Upper lobe of left lung (tissue), 6 donors: ENCODE measurements at places on chromosomes 2 and 18.
A peak's percentile ranks its signal among the peaks of the same experiment; 100 is the strongest.

DNA sequence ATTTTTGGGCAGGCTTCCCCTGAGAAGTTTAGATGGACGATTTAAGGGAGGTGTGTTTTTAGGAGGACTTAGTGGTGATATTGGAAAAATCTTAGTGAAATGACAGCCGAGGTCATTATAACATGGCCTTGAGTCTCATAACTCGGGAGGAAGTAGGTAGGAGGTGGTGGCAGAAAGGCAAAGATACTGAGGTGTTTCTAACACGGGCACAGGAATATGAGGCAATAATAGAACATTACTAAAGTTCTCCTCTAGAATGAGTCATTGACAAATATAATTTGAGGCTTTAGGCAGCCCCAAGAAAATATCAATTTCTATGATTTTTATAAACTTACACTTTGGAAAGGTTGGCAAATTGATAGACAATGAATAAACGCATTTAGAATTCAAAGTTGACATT, 146.1 kb upstream of the ZEB2 start:
- no peak for DNase-seq

GRCh38 chr2:74507926-74508520, 528 bp upstream of the PCGF1 start:
- peak; percentile 40 for DNase-seq

DNA sequence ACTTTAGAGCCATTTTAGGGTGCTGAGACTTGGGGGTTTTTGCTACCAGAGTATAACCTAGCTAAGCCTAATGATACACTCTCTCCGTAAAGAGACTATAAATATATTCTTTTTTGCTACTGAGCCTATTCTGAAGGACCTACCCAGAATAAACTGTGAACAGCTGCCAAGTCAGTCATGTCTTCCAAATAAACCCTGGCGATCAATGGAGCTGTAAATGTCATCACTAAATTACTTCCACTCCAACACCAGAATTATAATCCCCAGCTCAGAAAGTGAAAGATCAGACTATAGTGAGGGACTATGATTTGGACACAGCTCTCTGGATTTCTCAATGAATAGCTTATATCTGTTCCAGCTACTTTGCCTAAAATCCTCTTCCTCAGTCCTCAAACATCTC, 178.9 kb downstream of the METTL4 start:
- no peak for DNase-seq

DNA sequence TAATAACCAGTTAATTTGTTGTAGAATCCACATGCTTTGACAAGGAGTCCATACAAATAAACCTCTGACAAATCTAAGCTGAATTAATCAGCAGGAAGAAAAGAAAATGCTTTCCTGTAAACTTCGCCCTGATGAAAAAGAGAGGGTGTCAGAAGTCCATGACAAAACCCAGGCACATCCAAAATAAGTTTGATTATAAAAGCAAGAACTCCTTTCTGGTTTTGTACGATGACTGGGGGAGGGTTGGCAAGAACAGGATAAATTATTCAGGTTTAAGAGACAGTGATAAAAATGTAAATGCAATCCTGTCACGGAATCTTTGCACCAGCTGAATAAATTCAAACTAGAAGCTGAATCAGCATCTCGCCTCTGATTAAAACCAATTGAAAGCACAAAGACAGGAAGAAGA, 469.2 kb upstream of the TNP1 start:
- DNase-seq: no peak

DNA sequence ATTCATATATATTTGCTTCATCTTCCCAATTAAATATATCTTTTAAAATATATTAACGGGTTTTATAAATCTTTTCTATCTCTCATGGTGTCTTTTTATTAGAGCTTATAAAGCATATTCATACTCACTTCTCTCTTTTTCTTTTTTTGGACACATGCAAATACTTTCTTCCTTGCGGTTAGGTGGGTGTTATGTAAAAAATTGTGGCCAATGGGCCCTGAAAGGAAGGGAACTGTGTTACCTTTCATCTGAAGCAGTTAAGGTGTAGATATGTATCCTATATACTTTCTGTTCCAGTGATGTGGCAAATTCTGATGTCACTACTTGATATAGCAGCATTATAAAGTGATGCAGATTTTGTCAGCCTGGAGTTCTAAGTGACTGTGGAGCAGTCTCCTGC, 714.5 kb downstream of the PLCL1 start:
- DNase-seq: no peak

- DNase-seq: no peak
These were observed 767.7 kb upstream of the GCFC2 start for GRCh38 chr2:76478266-76479035.

DNA sequence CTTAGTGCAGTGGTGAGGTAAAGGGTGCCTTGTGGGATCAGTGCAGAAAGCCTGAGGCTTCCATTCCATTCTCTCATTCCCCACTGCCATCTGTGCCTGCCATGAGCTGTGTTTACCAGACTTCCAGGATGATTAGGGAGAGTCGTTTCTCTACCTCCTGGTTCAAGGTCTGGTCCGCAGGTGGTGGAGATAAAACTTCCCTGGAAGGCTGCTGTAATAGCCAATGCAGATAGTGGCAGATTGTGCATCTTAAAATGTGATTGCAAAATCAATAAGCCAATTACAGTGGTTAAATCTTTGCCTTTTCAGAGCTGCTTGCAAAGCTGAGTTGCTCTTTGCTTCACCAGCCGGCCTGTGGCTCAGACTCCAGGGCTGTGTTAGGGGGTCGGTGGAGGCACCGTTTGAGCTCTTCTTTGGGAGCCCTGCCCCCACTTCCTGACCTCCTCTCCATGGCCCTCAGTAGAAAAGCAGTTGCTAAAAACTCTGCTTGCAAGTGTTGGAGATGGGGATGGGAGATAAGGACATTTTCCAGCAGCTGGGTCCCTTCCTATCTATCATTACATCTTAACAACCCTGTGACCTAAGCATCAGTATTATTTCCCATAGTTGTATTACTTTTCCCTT, 95.2 kb upstream of the HS6ST1 start:
- DNase-seq: no peak

- no peak for DNase-seq
These were observed 237.7 kb downstream of the IRS1 start for GRCh38 chr2:226561962-226562361.

DNA sequence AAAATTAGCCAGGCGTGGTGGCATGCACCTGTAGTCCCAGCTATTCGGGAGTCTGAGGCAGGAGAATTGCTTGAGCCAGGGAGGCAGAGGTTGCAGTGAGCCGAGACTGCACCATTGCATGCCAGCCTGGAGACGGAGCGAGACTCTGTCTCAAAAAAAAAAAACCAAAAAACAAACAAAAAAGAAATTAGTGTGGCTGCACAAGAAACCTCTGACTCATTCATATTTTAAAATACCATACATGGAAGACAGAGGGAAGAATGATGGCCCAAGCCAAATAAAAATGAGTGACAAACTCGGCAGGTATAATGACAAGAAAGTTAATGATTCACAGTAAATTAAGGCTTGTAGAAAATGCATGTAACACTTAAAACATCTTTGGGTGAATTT, 875.8 kb downstream of the EPHA4 start:
- no peak for DNase-seq

GRCh38 chr18:6871566-6871965, 142.1 kb downstream of the ARHGAP28 start:
- no peak for DNase-seq

- DNase-seq: no peak
These were observed 38.0 kb downstream of the CMPK2 start for GRCh38 chr2:6827566-6828298.

- no peak for DNase-seq
These were observed 32.4 kb upstream of the TMEM131 start for GRCh38 chr2:98028101-98028561.

DNA sequence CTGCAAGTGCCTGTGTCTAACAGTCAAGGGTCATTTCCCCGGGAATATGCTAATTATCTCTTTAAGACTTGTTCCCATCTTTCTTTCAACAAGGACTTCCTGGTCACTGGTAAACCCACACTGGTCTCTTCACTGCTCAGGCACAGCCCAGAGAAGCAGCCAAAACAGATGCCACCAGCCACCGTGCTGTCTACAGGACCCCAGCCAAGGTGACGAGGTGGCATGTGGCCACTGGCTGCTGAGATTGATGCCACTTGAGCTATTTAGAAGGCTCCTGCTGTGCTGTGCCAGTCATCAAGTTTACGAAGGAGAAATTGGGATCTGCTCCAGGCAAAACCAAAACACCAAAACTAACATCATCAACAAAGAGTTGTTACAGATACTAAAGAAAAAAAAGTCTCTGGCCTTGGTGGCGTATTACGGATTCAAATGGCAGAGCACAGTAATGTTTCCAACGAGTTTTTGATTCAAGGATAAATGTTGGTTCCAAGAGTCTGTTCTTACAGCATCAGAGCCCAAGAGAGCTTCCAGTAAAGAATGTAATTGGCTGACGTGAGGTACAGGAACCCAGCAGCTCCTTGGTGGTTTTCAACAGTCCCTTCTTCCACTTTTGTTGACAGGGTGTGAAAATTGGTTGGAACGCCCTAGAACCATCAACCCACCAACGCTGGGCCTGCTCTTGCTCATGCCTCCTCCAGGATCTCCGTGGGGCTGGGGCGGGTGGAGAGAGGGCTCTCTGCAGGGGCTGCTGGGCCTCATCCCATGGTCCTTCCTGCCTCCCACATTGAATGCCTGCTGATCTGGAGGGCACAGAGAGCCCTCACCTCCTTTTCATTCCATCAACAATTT, 63.7 kb upstream of the ZCCHC2 start:
- DNase-seq: no peak

- DNase-seq: no peak
These were observed 129.7 kb downstream of the PHLPP1 start for GRCh38 chr18:62844850-62845643.

GRCh38 chr2:61727746-61728145, 126.1 kb downstream of the FAM161A start:
- no peak for DNase-seq

DNA sequence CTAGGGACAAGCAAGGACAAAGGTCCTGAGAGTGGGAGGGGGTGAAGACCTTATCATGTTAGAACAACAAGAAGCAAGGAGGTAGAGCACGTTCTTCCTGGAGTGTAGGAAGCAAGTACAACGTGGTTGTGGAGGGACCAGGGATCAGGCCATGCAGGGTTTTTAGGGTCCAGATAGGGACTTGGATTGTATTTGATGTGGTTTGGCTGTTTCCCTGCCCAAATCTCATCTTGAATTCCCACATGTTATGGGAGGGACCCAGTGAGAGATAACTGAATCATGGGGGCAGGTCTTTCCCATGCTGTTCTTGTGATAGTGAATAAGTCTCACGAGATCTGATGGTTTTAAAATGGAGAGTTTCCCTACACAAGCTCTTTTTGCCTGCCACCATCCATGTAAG, 53.2 kb downstream of the ICA1L start:
- no peak for DNase-seq

DNA sequence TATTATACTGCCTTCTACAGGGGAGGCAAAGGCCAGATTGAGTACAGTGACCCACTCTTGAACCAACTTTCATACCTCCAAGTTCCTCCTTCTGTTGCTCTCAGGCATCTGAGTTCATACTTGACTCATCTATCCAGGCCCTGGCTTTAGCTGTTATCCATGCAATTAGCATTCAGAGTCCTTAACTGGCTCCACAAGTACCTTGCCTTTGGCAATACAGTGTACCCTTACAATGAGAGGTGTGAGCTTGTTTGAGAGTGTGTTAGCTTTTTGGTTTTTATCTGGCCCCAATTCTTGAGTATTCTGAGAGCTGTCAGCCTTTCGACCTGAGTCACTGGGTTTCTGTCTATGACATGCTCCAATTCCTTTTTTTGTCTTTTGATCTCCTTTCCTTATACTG, 60.2 kb downstream of the EHD3 start:
- no peak for DNase-seq

DNA sequence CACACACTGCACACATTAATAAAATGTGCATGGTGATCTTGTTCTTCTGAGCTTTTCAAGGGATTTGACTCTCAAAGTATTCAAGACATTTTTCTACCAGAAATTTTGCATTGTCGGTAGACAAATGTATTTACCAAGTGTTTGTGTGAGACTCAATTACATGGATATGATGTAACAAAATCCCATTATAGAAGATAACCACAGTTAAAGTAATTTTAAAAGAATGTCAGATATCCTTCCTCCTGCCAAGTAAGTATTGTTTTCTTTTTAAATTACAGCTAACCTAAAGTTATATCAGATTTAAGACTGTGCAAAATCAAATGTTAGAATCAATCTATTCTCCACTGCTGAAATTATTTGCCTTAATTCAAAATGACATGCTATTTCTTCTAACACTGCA, 1344.5 kb upstream of the CHAC2 start:
- DNase-seq: no peak

DNA sequence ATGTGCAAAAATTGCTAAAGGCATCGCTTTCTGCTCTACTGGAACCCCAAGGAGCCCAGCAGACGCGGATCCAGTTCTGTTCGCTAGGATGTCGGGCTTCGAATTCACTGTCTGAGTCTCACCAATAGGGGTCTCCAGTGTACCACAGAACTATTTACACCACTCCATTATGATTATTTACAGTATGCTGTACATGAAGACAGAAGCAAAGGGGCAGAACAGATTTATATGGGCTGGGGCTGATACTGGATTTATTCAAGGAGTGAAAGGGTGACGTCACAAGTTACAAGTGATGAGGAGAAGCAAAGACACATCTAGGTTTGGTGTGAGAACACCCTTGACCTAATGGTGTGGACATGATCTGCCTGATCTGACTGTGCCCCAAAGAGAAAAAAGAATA, 185.3 kb upstream of the ATP5MC3 start:
- no peak for DNase-seq

DNA sequence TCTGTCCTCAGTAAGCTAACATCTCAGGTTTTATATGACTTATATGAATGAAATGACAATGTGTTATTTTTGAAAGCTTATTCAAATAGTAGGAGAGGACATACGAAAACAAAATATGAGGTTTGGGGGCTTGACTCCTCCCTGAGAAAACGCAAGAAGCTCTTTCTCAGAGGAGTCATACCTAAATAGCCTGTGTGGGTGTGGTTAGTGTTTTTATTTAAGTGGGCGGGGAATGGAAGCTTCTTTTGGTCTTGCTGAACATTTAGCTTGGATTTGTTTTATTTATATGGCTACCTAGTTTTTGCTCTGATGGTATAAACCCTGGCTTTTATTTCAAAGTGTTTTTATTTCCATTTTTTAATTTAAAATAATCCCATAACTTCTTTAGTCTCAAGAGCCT, 72.1 kb upstream of the DSG1 start:
- DNase-seq: no peak

- no peak for DNase-seq
These were observed 507.9 kb upstream of the CDH2 start for GRCh38 chr18:28684746-28685355.

DNA sequence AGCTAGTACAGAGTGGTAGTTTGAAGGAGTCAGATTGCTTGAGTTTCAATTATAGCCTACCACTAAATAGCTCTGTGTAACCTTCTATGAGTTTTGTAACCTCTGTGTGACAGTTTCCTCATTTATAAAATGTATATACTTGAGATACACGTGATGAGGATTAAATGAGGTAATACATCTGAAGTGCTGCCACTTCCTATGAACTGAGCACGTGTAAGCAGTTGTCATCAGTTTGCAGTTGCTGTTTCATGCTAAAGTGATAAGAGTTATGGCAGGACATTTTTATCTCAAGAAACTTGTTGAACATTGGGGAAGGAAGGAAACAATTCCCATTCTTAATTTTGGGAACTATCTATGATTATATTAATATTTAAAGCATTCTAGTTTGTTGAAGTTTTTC, 38.5 kb downstream of the CARF start:
- DNase-seq: no peak
